ENCODE measurements at places on chromosomes 2 and 18. TPM values are rescaled to one million over a fixed set of nuclear protein-coding genes. Genes with fewer than 3 reads are reported as not detected.
A peak's percentile ranks its signal among the peaks of the same experiment; 100 is the strongest.

Gene LRP1B
- not detected for total RNA-seq

Gene CASP10
- total RNA-seq, result 4.2 TPM

Gene C1QL2
- 0.88 TPM for total RNA-seq

Gene AGXT
- total RNA-seq, result not detected

Gene DSG1
- not detected for total RNA-seq

Gene OXER1
- total RNA-seq, result 1.3 TPM

Gene RGPD3
- 0.17 TPM for total RNA-seq

Gene IL1RL1
- total RNA-seq, result not detected

Gene COLEC11
- total RNA-seq, result 0.47 TPM

Gene LOXL3
- 22.4 TPM for total RNA-seq

Gene GREB1L
- 0.31 TPM for total RNA-seq

Gene LYPD6
- total RNA-seq, result 8.9 TPM

Gene AAK1
- 40.5 TPM for total RNA-seq

Gene FAM237A
- not detected for total RNA-seq

Gene TUBA3E
- total RNA-seq, result not detected

Gene IL1R1
- total RNA-seq, result 0.46 TPM

- no peak overlapping the region for H3K4me3 ChIP-seq
- no peak overlapping the region for H3K27ac ChIP-seq
- H3K4me1 ChIP-seq, result no peaks in the 10 kb centered on the region
- no peaks in the 10 kb centered on the region for H3K27me3 ChIP-seq
These were observed 59.3 kb downstream of the RTTN start for GRCh38 chr18:70146174-70146573.

GRCh38 chr18:28168725-28169124 lies 8.2 kb downstream of the CDH2 start:
- no peaks in the 10 kb centered on the region for H3K27me3 ChIP-seq
- no peak overlapping the region for H3K4me3 ChIP-seq
- DNase-seq, result no peak
- no peaks in the 10 kb centered on the region for H3K4me1 ChIP-seq
- H3K27ac ChIP-seq, result no peak overlapping the region

- no peak overlapping the region for H3K27ac ChIP-seq
- DNase-seq, result no peak
- no peaks in the 10 kb centered on the region for H3K4me1 ChIP-seq
- H3K27me3 ChIP-seq, result no peaks in the 10 kb centered on the region
These were observed 28.2 kb downstream of the RND3 start for GRCh38 chr2:150459281-150459680.

DNA sequence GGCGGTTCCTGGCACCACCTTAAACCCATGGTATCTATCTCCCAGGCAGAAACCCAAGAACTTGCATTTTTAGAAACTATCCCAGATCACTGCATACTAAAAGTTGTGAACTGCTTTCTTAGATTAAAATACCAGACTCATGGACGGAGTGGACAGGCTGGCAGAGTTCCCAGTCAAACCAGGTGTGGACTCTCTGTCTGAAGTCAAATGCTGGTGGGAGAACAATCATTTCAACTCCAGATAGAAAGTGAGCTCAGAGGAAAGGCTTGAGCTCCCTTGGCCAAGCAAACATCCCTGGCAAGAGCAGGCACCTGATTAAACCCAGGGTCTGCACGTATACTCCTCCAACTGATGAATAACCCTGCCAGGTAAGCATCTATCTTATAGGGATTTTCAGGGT lies 19.5 kb downstream of the NXPH2 start:
- H3K27me3 ChIP-seq, result no peaks in the 10 kb centered on the region
- H3K27ac ChIP-seq, result no peak overlapping the region
- no peaks in the 10 kb centered on the region for H3K36me3 ChIP-seq
- DNase-seq, result no peak
- H3K4me3 ChIP-seq, result no peak overlapping the region
- peaks cover 4% of the 10 kb centered on the region for H3K4me1 ChIP-seq

DNA sequence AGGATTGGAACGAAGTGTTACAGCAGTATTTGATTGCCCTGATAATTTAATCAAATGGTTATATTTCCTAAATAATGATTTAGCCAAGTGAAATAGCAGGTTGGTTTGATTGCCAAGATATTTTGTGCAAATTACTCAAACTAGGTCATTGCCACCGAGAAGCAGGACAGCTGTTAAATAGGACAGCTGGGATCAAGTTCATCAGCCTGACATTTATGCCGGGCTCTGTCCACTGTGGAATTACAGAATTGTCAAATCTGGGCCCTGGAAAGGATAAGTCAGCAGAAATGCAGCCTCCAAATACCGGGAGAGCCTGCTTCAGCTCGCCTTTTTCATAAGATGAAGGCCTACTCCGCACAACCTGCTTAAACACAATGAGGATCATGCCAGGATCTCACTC lies 73.9 kb upstream of the RPL31 start:
- H3K27ac ChIP-seq, result no peak overlapping the region
- H3K4me3 ChIP-seq, result no peak overlapping the region
- H3K27me3 ChIP-seq, result no peaks in the 10 kb centered on the region

DNA sequence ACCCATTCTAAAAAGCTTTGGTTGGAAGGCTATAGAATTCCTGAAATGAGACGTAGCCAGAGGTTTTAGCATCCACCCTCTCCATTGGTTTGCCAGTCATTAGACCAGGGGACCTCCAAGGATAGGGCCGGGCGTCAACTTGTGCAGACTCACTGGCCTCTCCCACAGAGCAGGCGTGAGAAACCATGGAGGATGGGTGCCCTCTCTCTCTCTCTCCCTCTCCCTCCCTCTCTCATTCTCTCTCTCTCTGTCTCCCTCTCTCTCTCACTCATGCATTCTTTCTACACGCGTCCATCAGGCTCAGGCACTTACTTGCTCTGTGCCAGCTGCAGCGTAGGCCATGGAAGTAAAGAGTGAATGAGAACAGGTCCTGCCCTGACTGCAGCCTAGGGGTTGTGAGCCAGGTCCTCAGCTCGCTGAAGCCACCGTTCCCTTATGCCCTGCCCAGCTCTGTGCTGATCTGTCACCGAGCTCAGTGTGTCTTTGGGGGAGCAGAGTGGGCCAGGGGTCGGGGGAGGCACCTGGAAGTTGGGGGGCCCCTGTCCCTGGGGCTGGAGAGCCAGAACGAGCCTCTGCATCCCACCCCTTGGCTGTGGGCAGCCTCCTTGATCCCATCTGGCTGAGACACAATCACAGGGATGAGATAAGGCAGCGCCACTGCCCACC lies 304.4 kb upstream of the HS6ST1 start:
- H3K4me1 ChIP-seq, result no peaks in the 10 kb centered on the region
- no peak overlapping the region for H3K4me3 ChIP-seq
- no peak for DNase-seq
- no peaks in the 10 kb centered on the region for H3K36me3 ChIP-seq

DNA sequence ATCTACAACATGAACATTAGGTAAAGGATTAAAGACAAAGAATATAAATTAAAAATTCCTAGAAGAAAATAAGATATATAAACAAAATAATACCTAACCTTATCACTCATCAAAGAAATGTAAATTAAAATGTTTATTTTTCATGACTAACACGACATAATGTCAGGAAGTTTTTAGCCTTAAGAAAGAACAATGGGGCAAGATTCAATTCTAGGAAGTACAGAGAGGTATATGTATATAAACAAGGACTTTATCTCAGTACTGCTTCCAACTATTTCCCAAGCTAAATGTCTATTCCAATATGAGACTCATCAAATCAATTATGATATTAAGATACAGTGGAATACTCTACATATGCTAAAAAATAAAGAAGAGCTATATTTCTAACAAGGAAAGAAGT lies 44.1 kb downstream of the TTC21B start:
- no peak for DNase-seq
- H3K4me3 ChIP-seq, result no peak overlapping the region
- no peak overlapping the region for H3K27ac ChIP-seq
- no peaks in the 10 kb centered on the region for H3K27me3 ChIP-seq
- H3K4me1 ChIP-seq, result no peaks in the 10 kb centered on the region

DNA sequence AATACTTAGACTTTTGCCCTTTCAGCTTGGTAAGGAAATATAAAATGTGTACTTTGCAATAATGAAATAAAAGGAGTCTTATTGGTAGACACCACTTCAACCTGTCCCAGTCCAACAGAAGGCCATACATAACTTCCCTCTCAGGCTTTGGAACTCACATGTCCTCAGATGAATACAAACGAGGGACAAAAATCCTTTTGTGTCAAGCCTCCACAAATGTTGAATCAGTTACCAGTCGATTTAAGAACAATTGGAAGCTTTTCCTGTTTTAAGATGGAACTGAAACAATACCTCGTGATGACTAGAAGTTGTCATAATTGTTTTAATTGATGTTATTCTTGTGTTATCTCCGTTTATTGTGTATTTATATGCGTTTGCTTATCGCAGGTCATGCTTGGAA lies 385.1 kb upstream of the POU3F3 start:
- no peaks in the 10 kb centered on the region for H3K27me3 ChIP-seq
- H3K4me3 ChIP-seq, result no peak overlapping the region
- H3K36me3 ChIP-seq, result no peaks in the 10 kb centered on the region
- peaks cover 11% of the 10 kb centered on the region for H3K4me1 ChIP-seq
- no peak overlapping the region for H3K27ac ChIP-seq

- no peaks in the 10 kb centered on the region for H3K4me1 ChIP-seq
- no peaks in the 10 kb centered on the region for H3K36me3 ChIP-seq
- H3K27ac ChIP-seq, result no peak overlapping the region
- H3K4me3 ChIP-seq, result no peak overlapping the region
These were observed 178.8 kb upstream of the TWIST2 start for GRCh38 chr2:238669046-238669445.

- H3K36me3 ChIP-seq, result no peaks in the 10 kb centered on the region
- H3K27ac ChIP-seq, result no peak overlapping the region
- no peaks in the 10 kb centered on the region for H3K4me1 ChIP-seq
- no peaks in the 10 kb centered on the region for H3K27me3 ChIP-seq
These were observed 79.8 kb downstream of the MGAT5 start for GRCh38 chr2:134333646-134334189.

DNA sequence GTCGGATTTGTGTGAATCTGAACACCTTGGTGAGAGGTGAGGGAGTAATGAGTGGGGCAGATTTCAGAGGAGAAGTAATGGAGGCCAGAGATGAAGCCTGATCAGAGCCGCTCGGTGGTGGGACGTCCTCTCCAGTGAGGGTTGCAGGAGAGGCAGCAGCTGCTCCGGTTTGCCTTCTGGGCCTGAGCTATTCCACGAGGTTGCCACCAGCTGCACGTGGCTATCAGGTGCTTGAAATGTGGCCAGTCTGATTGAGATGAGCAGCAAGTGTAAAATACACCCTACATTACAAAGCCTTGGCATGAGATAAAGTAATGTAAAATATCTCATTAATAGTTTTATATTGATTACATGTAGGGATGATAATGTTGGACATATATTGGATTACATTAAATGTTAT lies 10.8 kb upstream of the EFHD1 start:
- no peaks in the 10 kb centered on the region for H3K36me3 ChIP-seq
- H3K27ac ChIP-seq, result no peak overlapping the region
- H3K4me1 ChIP-seq, result no peaks in the 10 kb centered on the region
- H3K27me3 ChIP-seq, result no peaks in the 10 kb centered on the region
- no peak overlapping the region for H3K4me3 ChIP-seq

GRCh38 chr2:238968616-238969384 lies 120.9 kb downstream of the TWIST2 start:
- H3K4me1 ChIP-seq, result no peaks in the 10 kb centered on the region
- no peak for DNase-seq
- H3K27me3 ChIP-seq, result peaks cover 10% of the 10 kb centered on the region
- no peaks in the 10 kb centered on the region for H3K36me3 ChIP-seq
- H3K27ac ChIP-seq, result no peak overlapping the region

DNA sequence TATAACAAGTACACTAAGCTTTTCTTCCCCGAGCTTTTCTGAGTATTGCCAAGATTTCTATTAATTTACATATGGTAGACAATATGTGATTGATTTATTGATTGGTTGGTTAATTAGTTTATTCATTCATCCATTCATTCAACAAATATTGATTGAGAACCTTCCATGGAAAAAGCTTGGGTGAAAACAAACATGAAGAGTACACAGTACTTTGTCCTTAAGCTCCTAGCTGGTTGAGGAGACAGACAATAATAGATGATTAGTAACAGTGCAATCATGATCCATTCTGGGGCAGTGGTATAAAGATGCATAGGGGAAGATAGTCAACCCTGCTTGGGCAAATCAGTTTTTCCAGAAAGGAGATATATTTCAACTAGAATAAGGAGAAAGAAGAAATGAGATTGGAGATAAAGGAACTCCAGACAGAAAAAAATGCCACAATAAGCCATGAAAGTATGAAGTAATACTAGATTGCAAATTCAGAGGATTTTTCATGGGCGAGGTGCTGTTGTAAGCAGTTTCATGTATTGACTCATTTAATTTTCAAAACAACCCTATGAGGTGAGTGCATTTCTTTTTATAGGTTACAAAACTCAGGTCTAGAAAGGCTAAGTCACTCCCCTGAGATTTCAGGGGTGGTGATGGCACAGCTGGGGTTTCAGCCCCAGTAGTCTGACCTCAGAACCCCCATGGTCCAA lies 129.5 kb downstream of the RND3 start:
- no peak for DNase-seq
- H3K4me3 ChIP-seq, result no peak overlapping the region
- H3K27me3 ChIP-seq, result no peaks in the 10 kb centered on the region
- no peak overlapping the region for H3K27ac ChIP-seq

GRCh38 chr2:107801498-107801897 lies 25.2 kb upstream of the RGPD4 start:
- no peaks in the 10 kb centered on the region for H3K36me3 ChIP-seq
- H3K27me3 ChIP-seq, result no peaks in the 10 kb centered on the region
- no peak overlapping the region for H3K27ac ChIP-seq
- H3K4me3 ChIP-seq, result no peak overlapping the region
- DNase-seq, result no peak

GRCh38 chr18:3596637-3597384 lies 146.8 kb downstream of the TGIF1 start:
- no peak overlapping the region for H3K4me3 ChIP-seq
- peaks cover 34% of the 10 kb centered on the region for H3K4me1 ChIP-seq
- H3K27ac ChIP-seq, result peak overlapping the region; percentile 25
- DNase-seq, result no peak
- no peaks in the 10 kb centered on the region for H3K36me3 ChIP-seq

DNA sequence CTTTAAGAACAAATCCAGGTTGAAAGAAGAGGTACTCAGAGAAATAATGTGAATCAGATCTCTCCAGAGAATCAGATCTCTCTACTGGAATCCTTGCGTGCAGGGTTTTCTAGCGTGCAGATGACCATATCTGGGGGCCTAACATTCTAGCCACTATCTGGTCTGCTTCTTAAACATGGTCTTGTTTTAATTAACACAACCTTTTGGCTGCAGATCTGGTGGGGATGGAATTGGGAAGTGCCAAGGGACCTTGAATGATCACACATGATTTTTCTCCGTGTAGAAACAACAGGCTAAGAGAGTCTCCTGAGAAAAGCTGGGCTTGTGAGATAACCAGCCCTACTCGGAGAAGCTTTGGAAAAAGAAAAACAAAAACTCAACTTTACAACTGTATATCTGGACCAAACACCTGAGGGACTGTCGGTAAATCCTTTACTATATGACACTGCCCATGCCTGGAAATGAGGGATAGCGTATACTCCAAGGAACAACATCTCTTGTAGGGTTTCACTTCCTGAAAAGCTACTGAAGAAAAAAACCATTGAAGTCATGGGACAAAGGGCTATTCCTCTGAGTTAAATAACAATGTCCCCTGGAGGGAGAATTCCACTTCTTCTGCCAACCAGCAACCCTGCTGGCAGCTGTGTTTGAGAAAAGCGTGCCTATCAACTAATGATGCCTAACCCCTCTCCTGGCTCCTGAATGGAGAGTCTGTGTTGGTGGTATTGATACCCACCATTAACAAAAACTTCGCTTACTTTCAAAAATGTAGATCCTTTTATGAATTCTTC lies 171.0 kb upstream of the REV1 start:
- no peak overlapping the region for H3K4me3 ChIP-seq
- no peaks in the 10 kb centered on the region for H3K27me3 ChIP-seq
- H3K36me3 ChIP-seq, result no peaks in the 10 kb centered on the region
- no peak for DNase-seq
- peaks cover 3% of the 10 kb centered on the region for H3K4me1 ChIP-seq
